ENCODE measurements at places on chromosomes 3 and 15. TPM values are rescaled to one million over a fixed set of nuclear protein-coding genes. Genes with fewer than 3 reads are reported as not detected.

The REC114 gene
- not detected for total RNA-seq

The ECE2 gene
- total RNA-seq: not detected

The NAALADL2 gene
- 4.4 TPM for total RNA-seq

The GPR160 gene
- 13.2 TPM for total RNA-seq

The CEP70 gene
- 14.5 TPM for total RNA-seq

Measured in kidney epithelial cell (primary cell).